IPS DF 19.7 (cell line): ENCODE measurements at places on chromosomes 11 and 22.

- no peak for DNase-seq
Measured at GRCh38 chr11:129605815-129606214, 209.8 kb upstream of the TMEM45B start.

GRCh38 chr11:66388780-66389386 lies 17.3 kb upstream of the SLC29A2 start:
- no peak for DNase-seq

DNA sequence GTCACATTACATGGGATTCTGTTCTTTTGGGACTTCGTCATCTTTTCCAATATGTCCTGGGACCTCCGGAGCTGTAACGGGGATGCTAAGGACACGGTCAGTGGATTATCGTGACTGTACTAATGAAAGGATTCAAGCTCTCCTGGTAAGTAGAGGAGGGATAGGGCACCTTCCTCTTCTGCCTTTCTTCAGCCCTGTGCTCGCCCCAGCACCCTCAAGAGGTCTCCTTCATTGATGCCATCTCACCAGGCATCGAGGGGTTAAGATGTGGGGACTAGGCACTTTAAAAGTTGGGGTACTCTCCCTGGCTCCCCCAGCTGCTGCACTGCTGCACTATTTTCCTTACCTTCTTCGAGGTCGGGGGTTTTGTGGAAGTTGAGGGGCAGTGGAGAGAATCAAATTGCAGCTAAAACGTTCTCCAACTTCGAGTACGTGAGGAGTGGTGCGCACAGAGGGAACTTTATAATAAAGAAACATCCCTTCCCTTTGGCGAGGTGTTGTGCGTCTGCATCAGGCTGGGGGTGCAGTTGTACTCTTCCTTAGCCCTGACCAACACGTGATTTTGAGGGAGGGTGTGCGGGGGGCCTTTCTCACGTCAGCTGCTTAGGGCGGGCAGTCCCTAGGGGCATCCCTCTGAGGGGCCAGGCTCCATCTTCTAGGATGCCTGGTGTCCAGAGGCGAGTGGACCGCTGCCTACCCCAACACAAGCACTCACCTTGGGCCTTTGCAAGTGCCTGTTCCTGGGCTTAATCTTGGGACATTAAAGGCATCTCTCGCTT lies 96.1 kb downstream of the GRAMD1B start:
- DNase-seq = no peak

DNA sequence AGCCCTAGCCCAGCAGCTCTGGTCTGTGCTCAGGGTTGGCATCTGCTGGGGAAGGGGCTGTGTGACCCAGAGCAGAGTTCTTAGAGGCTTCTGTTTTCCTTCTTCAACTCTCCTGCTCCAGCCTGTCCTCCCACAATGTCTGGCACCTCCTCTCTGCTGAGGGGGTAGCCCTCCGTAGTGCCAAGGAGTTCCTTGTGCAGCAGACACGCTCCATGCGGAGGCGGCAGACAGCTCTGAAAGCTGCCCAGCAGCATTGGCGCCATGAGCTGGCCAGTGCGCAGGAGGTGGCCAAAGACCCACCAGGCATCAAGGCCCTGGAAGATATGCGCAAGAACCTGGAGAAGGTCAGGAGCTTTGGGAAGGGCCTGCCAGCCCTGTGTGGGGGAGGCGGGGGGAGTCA lies 69.3 kb downstream of the CEP164 start:
- no peak for DNase-seq

- no peak for DNase-seq
Measured at GRCh38 chr11:61021661-61022212, 50.3 kb downstream of the CD6 start.

DNA sequence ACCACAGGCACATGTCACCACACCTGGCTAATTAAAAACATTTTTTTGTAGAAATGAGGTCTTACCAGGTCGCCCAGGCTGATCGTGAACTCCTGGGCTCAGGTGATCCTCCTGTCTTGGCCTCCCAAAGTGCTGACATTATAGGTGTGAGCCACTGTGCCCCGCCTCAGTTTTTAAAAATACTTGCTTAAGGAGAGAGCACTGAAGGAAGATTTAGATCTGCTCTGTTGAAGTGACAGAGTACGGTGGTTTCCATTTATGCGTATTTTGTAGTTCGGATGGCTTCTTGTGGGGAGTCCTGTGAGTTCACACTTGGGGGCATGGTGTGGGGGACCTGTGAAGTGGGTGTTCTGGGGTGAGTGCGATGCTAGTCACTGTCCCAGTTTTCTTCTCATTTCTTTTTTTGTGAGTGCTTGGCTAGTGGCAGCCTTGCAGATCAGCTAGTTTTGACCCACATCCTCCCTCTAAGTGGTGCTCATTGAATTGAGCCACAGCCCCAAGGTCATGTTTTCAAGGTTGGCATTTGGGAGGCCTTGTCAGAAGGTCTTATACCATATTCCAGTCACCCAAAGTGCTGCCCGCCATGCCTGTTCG lies 31.5 kb downstream of the PTPRJ start:
- no peak for DNase-seq

DNA sequence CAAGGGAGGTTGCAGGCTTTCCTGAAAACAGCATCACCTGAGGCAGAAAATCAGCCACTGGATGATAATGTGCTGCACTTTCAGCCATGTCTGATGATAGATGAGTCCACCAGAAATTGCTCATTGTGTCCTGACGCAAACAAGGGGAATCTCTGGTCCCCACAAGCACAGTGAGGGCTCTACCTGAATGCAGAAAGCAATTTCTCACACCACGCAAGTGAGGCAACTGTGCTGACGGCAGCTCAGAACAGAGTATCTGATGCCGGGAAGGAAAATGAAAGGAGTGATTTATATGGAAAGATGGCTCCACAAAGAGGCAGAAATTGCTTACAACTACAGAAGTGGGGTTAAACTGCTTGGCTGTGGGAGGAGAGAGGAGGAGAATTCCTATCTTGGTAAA lies 867.1 kb downstream of the OPCML start:
- no peak for DNase-seq

- DNase-seq = no peak
Measured at GRCh38 chr22:43110927-43111623, 525 bp downstream of the BIK start.

- DNase-seq = no peak
Measured at GRCh38 chr11:112166562-112166961, 610 bp upstream of the TEX12 start.

DNA sequence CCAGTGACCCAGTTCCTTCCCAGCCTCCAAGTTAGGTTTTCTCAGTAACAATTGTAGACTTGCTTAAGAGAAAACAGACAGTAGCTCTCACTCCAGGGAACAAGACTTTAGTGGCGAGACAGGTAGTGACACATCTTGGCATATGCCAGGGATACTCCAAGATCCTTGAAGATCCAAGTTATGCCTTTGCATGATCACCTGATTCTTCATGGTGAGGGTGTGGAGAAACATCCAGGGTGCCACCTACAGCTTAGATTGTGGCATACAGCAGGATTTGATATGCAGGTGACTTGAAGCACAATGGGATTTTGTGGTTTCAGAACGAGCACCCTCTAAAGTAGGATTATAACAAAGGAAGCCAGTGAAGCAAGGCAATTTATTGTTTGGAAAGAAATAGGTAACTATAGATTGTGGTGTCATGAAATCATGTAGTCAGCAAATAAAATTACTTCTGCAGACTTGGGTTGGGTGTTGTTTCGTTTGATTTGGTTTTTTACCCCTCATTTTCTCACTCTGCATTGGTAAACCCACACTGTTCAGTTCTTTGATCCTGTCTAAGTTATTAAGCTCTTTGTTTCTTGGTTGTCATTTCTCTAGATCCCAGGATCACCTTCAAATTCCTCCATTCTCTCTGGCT lies 9.2 kb downstream of the POU2AF3 start:
- no peak for DNase-seq

- no peak for DNase-seq
Measured at GRCh38 chr11:2555891-2556290, 111.1 kb downstream of the KCNQ1 start.

DNA sequence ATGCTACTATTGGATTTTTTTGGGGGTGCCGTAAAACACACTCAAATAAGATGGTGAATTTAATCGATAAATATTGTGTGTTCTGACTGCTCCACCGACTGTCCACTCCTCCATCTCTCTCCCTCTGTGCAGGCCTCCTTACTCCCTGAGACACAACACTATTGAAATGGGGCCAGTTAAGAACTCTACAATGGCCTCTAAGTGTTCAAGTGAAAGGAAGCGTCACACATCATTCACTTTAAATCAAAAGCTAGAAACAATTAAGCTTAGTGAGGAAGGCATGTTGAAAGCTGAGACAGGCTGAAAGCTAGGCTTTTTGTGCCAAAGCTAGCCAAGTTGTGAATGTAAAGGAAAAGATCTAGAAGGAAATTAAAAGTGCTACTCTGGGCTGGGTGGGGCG lies 156.7 kb downstream of the CTTN start:
- no peak for DNase-seq

- DNase-seq = no peak
Measured at GRCh38 chr22:19930551-19931486, 10.8 kb upstream of the COMT start.

DNA sequence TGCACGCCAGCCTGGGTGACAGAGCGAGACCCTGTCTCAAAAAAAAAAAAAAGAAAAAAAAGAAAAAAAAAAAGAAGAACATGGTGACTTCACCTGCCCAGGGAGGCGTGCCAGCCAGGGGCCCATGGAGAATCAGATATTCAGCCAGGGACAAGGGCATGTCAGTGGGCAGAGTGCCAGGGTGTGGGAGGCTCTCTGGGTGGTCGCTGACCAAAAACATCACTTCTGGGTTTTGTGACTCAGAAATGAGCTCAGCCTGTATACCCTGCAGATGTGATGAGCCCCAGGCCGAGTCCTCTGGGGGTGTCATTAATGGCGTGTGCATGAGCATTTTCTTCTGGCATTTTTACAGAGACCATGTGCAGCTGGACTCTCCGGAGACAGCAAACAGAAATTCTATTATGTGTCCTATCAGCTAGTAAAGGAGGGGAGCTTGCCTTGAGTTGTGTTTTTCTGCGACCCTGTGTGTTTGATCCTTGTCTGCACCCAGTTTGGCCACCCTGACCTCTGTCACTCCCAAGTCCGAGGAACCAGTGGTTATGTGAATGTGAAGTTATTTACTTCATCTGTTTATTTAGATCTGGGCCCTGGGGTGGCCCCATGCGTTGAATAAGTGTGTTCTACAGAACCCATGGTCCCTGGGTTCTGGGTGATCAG lies 53.6 kb downstream of the BCR start:
- no peak for DNase-seq
